Esophagus squamous epithelium (tissue), 5 donors: ENCODE measurements at places on chromosomes 2 and 18. TPM values are rescaled to one million over a fixed set of nuclear protein-coding genes. Genes with fewer than 3 reads are reported as not detected.

EGR4 gene
- not detected for total RNA-seq

ST6GAL2 gene
- 5.7 TPM for total RNA-seq

SLC4A5 gene
- 0.76 TPM for total RNA-seq

SIX3 gene
- total RNA-seq: not detected

CD28 gene
- total RNA-seq: 0.82 TPM

ITPRIPL1 gene
- 4.1 TPM for total RNA-seq

SOX11 gene
- not detected for total RNA-seq

RNF144A gene
- 8.2 TPM for total RNA-seq

RPL37A gene
- 1,460 TPM for total RNA-seq

DNA sequence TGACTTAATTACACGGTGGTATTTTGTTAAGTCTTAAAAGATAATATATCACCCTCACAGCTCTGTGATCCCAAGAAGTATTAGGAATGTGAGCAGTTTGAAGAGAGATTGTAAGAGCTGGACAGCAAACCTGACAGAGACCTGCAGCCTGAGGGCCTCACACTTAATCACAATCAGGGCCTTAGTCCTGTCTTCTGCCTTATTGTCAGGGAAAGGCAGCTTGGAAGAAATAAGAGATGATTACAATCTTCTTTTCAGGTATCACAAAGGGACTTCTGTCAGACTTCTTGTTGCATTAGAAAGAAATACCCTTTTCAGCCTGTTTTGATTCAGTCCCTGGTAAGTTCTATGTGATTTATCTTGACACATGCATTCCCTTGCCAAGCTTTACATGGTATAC is 1433.8 kb upstream of the SLC39A10 start:
- DNase-seq: no peak

GRCh38 chr18:52481116-52481515 is 141.1 kb downstream of the DCC start:
- no peak for DNase-seq

- DNase-seq: no peak
Measured at GRCh38 chr2:10079266-10079869, 843 bp downstream of the CYS1 start.

DNA sequence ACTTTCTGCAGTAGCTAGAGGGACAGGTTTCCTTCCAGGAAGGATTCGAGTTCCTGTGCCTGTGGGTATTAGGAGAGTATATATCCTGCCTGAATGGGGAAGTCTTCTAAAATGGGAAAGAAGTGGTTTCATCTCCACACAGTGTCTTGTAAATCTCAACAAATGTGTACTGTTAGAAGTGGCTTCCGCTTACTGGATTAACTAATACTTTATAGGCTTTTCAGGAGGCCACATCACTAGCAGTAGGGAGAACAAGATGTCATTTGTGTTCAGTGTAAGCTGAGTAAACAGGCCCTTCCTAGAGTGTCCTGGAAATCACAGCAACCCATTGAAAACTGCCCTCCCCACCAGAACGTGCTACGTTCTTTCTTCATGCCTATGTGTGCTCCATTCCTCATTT is 12.5 kb upstream of the POLR1B start:
- DNase-seq: no peak

DNA sequence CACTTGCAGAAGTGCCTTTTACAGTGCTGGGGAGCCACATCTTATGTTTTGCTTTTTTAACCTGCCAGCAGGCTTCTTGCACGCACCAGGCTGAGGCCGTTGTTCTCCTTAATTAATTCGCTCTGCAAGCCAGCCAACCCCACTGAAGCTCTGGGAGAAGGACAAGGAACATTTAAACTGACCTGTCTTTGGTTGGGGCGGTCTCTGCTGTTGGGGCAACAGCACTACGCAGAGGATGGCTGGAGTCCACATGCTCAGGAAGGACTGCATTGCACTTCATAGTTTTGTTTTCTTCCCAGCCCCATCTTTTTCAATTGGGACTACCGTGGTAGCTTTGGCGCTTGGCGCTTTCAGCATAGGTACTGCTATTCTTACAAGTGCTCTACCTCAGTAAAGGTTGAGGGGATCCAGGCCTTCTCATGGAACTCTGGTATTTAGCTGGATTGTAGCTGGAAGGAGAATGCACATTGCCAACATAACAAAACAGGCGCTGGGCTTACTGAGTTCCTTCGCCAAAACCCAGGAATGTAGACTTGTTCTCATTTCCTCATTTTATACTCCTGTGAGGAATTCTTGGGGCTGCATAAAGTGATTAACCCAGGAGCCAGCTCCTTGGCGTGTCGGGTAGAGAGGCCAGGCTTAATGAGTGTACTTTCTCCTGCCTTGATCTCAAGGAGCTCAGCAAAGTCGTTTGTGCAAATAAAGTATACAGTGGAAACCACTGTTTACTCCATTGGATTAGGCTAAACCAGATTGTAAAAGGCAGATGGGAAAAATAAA is 146.2 kb downstream of the PRKCE start:
- DNase-seq: no peak

DNA sequence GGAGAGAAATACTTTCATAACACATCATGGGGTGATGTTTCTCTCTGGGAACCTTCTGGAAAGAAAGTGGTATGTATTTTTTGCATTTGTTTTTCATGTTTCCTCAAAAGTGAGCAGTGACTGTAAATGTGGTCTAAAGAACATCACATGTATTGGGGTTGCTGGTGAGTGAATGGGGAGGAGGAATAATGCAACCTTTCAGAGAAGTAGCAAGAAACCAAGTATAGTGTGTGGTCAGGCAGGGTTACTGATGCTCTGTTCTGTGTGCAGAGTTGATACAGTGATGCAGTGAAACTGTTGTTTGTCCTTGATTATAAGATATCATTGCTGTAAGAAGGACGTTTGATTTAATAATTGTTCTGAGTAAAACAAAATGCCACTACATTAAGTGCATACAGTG is 24.1 kb downstream of the ADNP2 start:
- DNase-seq: no peak

DNA sequence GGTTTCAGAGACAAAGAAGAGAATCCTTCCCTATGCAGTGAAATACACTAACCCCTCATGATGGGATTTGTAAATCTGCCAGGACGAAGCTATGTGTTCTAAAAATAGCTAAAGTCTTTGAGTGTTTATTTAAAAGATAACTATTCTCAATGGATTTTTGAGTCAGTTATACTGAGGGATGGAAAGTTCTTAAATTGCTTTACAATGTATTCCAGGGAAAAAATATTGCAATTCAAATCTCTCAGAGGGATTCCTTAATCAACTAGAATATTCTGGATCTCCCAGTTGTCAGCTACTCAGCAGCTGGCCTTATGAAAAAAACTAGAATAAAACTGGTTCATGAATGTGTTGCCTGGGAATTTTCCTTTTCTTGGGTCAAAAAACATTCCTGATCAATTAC is 312.4 kb downstream of the PLCL1 start:
- no peak for DNase-seq

DNA sequence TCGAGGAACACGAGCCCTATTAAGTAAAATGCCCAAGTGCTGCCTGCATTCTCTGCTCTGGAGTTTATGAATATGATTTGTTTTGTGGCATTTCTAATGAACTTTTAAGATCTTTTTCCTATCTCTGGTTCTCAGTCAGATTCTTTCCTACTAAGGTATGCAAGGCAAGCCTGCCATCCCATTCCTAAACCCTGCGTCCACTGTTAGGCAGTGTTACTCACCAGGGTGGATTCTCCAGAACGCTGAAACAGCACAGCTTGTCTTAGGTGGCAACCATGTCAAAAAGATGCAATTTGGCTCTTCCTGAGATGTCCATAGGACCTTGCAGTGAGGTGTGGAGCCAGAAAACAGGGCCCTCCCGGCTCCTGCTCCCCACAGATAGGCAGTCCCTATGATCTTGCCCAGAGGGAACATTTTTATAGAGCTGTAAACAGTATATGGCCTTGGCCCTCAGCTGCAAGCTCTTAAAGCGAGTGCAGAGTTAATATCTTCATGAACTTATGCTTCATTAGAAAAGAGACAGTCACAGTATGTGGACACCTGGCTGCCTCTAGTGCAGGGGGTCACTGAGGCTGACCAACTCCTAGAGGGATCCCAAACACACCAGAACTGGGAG is 84.4 kb downstream of the TPGS2 start:
- DNase-seq: no peak

- no peak for DNase-seq
Measured at GRCh38 chr2:6623746-6624145, 242.0 kb downstream of the CMPK2 start.

DNA sequence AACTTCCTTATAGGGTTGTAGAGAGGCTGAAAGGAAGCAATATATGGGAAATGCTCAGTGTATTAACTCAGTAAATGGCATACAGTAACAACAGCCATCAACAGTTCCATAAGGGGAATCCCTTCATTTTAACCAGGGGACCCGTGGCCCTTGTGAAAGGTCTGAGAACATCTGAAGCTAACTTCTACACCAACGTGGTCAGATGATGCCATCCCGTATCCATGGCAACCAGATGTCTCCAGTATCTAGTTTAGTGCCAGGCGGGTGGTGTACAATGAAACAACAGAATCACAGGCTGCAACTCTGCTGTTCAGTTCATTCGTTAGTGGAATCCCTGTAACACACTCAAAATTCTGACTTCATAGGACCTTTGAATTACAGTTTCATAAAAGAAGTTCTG is 162.3 kb downstream of the TGIF1 start:
- DNase-seq: no peak

DNA sequence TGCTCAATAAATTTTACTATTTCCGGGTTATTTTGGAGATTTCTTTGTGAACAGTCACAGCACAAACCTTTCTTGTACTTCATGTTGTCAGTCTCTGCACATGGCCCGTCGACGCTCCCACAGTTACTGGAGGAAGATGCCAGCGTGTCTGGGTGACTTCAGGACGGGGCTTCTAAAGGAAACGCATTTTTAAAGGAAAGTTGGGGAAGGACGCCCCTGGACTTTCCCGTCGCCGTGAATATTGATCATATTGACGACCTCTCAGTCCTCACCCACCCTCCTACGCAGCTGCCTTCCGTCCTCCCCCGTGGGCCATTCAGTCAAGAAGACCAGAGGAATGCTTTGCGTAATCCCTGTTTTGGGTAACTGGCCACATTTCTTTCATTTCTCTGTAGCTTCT is 71.1 kb upstream of the SNTG2 start:
- DNase-seq: no peak

GRCh38 chr2:101112772-101113157 is 38.4 kb downstream of the TBC1D8 start:
- DNase-seq: no peak

DNA sequence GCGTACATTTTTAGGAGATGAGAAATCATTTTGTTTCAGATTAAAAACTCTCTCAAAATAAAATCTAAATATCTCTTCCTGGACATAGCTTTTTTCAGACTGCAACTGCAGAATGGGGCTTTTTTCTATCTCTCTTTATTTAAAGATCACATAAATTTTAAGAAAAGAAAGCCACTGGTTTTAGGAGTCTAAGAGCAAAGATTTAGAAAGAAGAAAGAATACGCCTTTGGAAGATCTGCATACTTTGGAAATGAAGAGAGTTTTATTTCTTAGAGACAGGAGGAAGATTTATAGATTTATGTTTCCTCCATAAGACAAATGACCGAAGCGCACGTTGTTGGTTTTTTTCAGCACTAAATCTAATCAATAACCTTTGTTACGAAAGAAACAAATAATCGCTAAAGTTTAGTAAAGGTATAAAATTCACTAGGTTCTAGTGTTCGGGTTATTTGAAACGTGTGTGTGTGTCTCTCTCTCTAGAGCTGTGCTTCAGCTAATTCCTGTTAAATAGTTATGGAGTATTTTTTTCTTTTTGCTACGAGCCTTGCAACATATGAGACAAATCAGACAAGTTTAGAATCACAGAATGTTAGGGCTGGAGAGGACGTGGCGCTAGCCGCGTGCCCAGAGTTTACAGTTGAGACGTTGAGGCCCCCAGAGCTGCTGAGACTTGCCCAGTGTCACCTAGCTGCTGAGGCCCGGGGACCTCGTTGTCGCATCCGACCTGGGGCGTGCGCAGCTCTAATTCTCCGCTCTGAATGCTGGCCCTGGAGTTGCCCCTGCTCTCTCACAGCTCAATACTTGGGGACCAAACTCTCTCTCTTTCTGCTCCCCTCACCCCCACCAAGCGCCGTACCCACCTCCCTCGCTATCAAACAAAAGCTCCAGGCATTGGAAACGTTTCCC is 69.9 kb downstream of the CTAGE1 start:
- no peak for DNase-seq

GRCh38 chr18:35345460-35345921 is 1.3 kb upstream of the ZNF24 start:
- no peak for DNase-seq

DNA sequence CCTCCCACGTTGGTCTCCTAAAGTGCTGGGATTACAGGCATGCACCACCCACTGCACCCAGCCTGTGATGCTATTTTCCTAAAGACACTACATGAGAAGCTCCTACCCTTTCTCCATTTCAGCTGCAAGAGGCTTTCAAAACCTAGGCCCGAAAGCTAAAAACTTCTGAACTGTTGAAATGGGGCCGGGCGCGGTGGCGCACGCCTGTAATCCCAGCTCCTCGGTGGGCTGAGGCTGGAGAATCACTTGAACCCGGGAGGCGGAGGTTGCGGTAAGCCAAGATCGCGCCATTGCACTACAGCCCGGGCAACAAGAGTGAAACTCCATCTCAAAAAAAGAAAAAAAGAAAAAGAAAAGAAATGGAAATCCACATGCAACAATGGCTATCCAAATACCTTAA is 18.1 kb upstream of the ANXA4 start:
- no peak for DNase-seq

- DNase-seq: no peak
Measured at GRCh38 chr2:1461507-1462390, 48.5 kb downstream of the TPO start.

DNA sequence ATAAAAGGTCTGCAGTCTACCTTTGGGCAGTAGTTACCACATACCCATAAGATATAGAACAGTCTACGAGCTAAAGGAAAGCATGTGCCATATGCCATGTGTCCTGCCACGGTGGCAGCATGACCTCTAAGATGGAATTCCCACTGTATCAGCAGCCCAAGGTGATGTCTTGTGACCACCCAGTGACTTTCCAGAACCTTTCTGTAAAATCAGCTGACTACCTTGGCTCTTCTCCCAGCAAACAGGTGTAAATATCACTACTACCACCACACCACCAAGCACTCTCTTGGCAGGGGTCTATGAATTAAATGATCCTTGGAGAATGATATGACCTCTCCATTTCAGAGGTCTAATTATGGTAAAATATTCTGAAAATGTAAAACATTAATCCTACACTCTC is 99.6 kb downstream of the METTL8 start:
- DNase-seq: no peak

- DNase-seq: no peak
Measured at GRCh38 chr18:13909141-13909940, 6.0 kb downstream of the MC2R start.

GRCh38 chr2:208280933-208281332 is 14.9 kb downstream of the PIKFYVE start:
- no peak for DNase-seq

GRCh38 chr2:59754011-59754735 is 799.3 kb downstream of the BCL11A start:
- DNase-seq: no peak

- DNase-seq: no peak
Measured at GRCh38 chr2:136207030-136207623, 89.2 kb upstream of the CXCR4 start.

DNA sequence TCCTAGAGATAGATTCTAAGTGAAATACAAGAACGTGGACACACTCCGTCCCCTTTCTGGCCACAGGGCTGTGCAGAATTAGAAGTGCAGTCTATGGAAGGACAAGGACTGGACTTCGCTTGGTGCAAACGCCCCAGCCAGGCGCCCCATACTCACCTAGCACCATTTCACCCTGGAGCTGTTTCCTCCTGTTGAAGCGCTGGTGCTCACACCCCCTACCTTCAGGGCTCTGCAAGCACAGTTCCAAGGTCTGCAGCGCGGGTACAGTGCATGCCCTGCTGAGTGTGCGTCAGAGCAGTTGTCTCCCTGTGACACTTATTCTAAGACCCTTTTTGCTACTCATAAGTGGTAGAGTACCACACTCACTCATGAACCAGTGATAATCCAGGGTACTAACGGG is 3.0 kb downstream of the HPCAL1 start:
- no peak for DNase-seq
